ENCODE measurements at places on chromosomes 2 and 18. TPM values are rescaled to one million over a fixed set of nuclear protein-coding genes. Genes with fewer than 3 reads are reported as not detected.

The AKAIN1 gene
- not detected for total RNA-seq

The DOCK10 gene
- total RNA-seq: 13.7 TPM

The AGXT gene
- not detected for total RNA-seq

The MAPRE3 gene
- total RNA-seq: 0.65 TPM

The FKBP1B gene
- 23.1 TPM for total RNA-seq

The IL36B gene
- total RNA-seq: not detected

The UGT1A4 gene
- not detected for total RNA-seq

The DQX1 gene
- total RNA-seq: not detected

The CCDC85A gene
- total RNA-seq: 20.5 TPM

The SERPINB11 gene
- not detected for total RNA-seq

The TTN gene
- 1.3 TPM for total RNA-seq

The LYPD6 gene
- 7.4 TPM for total RNA-seq

The KLHL30 gene
- total RNA-seq: not detected

The HAUS1 gene
- 141 TPM for total RNA-seq

The ZNF892 gene
- total RNA-seq: 9.6 TPM

The MAP2 gene
- 6.2 TPM for total RNA-seq

The PARD6G gene
- total RNA-seq: 0.97 TPM

The TXNDC2 gene
- total RNA-seq: not detected

The MPP4 gene
- total RNA-seq: 4.0 TPM

The LBX2 gene
- total RNA-seq: 1.6 TPM

The TNFAIP6 gene
- total RNA-seq: 0.91 TPM

The FAP gene
- total RNA-seq: 7.1 TPM

The MC5R gene
- total RNA-seq: not detected

The HAAO gene
- total RNA-seq: not detected

The MAPK4 gene
- not detected for total RNA-seq

The STAT4 gene
- 0.46 TPM for total RNA-seq

The DES gene
- total RNA-seq: 1.2 TPM

The SERPINB13 gene
- not detected for total RNA-seq

The VWA3B gene
- total RNA-seq: not detected

The GTF2A1L gene
- 1.3 TPM for total RNA-seq

The TAF4B gene
- 3.6 TPM for total RNA-seq

The CABLES1 gene
- total RNA-seq: 14.6 TPM

The GAL3ST2 gene
- total RNA-seq: not detected

The ADCYAP1 gene
- not detected for total RNA-seq

The FTCDNL1 gene
- under 0.01 TPM for total RNA-seq

All from epithelial cell of umbilical artery (primary cell).